CD8-positive, alpha-beta T cell (primary cell): ENCODE measurements at places on chromosomes 2 and 18.

DNA sequence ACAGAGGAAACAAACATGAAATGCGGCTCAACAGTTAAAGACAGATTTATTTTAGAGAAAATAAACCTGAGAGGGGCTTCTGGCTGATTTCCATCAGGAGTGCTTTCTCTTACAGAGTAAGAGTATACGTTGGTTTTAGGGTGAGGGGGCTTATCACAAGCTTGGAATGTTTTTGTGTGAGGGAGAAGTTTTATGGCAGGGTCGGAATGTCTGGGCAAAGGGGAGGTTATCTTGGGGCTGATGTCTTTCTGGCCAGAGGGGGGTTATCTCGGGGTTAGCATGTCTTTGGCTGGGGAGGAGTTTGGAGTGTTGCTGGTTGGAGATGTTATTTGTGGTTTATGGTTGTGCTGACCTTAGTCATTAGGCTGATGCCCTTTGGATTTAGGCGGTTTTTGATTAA, 22.1 kb downstream of the PTRHD1 start:
- no peak for DNase-seq

- no peak for DNase-seq
Measured at GRCh38 chr2:188380280-188380679, 88.6 kb downstream of the GULP1 start.

- no peak for DNase-seq
Measured at GRCh38 chr18:66724664-66725356, 120.9 kb upstream of the CDH19 start.

GRCh38 chr2:111679202-111679601, 204.8 kb downstream of the ANAPC1 start:
- DNase-seq: no peak

GRCh38 chr2:240327566-240327965, 107.9 kb upstream of the GPC1 start:
- no peak for DNase-seq

DNA sequence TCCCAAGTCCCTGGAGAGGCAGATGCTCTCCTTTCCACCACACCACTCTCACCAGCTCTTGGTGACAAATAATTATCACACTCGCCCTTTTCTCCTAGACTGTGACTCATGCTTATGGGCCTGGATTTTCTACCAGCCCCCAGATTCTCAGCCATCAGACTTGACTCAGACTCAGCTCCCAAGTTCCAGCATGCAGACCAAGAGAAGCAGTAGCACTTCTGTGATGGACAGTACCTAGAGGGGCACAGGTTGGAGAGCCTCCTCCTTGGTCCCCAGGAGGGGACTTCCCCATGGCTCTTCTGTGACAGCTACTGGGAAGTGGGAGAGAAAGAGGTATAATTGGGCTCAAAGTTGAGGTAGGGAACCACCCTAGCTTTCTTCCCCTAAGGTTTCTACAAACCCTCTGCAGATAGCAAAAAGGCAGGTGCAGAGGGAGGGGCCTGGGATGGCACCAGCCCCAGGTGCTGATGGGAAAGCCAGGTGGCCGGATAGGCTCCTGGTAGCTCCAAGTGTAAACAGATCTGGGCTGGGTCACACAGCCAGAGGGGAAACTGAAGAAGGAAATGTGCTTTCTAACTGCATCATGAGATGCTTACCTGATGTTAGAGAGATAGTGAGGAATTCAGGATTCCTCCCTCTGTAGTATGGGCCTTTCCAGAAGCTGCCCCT, 4.1 kb downstream of the TCF23 start:
- DNase-seq: no peak

DNA sequence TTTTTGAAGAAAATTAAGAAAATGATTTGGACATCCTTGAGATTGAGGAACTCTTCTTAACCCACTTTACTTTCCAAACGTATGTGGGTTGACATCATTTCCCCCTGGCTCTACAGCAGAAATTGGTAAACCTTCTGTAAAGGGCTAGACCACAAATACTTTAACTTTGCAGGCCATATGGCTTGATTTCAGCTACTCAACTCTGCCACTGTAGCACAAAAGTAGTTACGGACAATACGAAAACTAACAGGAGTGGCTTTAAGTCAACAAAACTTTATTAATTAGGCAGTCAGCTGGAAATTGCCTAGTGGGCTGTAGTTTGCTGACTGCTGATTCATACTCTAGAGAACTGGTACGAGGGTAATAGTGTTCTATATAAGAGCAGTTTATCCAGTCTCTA, 83.2 kb upstream of the DTNB start:
- no peak for DNase-seq

DNA sequence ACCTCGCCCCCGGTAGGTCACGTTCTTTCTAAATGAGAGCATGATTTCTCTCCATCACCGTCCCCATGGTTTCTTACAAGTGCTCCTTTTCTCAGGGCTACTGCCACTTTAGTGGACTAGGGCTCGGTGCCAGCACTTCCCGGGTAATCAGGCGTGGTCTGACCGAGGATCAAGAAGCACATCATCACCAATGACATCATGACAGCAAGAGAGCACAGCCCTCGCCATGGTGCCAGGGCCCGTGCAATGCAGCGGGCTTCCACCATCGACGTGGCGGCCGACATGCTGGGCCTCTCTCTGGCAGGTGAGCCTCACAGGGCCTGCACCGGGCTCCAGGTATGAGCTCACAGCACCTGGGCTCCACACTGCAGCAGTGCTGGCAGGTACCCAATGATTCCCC, 75.2 kb downstream of the INPP4A start:
- no peak for DNase-seq

DNA sequence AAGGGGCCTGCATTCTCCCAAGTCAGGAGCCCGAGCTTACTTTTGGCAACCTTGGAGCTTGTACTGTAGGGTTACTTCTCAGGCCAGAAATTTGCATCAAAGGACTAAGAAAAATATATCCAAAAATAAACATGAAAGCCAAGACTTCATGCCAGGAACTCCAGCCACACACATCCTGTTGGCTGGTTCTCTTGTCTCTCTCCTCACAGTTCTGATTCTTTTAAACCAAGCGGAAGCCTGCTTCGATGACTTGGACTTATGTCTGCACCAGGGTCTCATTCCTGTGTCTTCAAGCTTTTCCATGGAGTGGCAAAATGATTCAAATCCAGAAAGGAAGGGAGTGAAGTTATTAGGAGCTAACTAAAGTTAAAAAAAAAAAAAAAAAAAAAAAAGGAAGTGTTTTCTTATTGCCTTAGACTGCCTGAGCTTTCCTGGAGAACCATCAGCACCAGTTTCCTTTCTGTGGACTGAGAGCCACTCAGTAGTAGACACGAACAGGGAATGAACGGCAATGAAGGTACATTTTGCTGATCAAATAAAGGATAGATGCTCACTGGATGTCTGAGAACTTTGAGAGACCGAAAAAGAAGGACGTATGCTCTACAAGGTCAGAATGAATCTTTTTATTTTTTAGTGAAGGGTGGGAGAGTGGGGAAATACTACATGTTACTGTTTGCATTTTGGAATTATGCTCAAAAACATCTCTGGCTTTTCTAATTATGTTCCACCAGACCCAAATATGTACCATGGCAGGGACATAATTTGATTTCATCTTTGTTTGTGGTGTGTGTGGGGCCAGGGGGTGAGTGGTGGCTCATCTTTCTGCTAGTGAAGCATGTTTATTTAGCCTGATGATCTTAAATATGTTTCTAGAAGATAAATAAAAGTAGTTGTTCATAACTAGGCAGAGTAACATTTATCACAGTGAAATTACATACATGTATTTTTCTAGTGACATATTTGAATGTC, 86.0 kb downstream of the RAPGEF4 start:
- no peak for DNase-seq

- DNase-seq: no peak
Measured at GRCh38 chr2:232532419-232532818, 6.5 kb downstream of the CHRND start.

DNA sequence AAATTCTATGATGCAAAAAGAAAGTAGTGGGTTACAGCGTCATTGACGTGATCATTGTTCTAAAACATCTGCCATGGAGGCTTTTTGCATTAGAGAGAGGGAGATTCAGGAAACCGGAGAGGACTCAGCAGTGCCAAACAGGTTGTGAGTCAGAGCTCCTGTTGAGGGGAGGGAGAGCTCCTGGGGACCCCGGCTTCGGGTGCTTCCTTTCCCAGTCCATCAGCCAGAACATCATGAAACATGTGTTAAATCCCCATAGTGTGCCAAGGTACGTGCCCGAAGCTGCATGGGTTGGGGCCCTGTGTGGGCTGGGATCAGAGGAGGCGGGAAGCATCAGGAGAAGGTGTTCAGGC, 791 bp upstream of the CYRIA start:
- peak; percentile 41 for DNase-seq

DNA sequence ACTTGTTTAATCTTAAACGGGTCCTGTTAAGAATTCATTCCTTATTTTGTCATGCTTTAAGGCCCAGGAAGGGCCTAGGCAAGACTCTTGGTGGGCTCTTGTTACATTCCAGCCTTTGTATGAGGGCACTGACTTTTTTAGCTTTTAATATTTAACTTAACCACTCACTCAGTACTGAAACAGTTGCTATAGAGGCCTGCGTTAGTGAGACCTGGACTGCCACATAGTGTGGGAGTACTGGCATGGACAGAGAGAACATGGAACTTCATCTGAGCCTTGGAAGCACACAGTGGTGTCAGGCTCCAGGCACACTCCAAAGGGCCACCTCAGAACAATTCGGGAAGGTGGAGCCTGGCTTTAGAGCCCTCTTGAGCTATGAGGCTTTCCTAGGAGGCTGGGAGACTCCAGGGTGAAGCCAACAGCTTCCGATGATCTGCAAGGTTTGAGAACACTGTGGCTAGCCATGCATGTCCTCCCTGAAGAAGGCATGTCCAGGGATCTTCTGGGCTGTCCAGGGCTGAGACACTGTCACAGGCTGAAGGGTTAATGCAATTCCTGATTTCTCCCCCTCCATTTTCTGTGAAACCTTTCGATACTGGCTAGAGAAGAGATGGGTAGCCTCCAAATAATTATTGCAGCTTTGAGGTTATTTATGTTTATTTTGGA, 155.4 kb upstream of the ACAA2 start:
- DNase-seq: no peak

DNA sequence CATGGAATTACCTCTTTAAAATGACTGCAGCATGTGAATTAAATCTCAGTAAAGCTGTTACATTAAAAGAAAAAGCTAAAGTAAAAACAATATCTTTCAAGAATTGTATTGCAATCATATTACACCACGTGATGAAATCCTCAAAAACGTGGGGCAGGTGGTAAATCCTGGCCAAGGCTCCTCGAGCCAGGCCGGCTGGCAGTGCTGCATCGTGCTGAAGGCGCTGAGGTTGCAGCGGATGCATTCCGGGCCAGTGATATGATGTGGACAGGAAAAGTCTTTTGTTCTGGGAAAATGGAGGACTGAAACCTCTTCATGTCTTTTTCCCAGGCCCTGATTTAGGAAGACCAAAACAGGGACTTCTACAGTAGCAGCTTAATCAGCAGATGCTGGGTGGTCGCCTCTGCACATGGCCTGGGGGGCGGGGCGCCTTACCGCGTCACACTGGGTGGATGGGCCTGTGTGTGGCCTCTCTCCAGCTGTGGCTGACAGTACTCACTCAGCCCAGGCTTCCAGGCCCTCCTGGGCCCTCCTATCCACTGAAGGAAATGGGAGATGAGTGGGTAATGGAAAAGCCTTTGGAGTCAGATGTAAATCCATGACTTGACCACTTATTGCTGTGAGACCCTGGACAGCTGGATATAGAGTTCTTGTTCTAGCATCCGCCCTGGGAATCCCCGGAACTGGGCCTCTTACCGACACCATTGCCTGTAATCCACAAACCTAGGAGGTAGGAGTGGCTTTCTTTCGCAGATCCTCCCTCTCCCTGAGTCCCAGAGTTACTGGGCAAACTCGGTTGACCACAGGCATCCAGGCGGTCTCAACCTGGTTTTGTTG, 45.1 kb downstream of the PROC start:
- no peak for DNase-seq

GRCh38 chr18:63137999-63138435, 181.6 kb downstream of the BCL2 start:
- no peak for DNase-seq

GRCh38 chr18:67634631-67635338, 118.3 kb upstream of the DSEL start:
- DNase-seq: no peak

- no peak for DNase-seq
Measured at GRCh38 chr18:79939096-79939495, 12.4 kb downstream of the SLC66A2 start.

GRCh38 chr2:160555420-160556071, 61.9 kb upstream of the RBMS1 start:
- no peak for DNase-seq

DNA sequence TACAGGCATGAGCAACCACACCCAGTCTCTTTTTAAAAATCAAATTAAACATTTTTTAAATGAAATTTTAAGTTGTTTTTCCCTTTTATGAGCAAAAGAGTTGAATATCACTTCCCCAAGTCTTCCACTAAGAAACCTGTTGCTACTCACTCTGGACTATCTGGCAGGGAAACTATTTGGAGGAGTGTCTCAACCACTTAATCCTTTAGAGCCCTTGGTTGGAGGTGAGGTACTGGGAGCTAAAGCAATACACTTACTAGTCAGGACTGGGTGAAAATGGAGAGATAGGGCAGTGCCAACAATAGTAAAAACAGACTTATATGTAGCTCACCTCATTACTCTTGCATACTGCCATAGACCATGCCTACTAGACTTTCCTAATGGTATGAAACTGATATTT, 135.5 kb downstream of the RND3 start:
- no peak for DNase-seq

GRCh38 chr2:241750076-241750840, 15.8 kb downstream of the D2HGDH start:
- no peak for DNase-seq

DNA sequence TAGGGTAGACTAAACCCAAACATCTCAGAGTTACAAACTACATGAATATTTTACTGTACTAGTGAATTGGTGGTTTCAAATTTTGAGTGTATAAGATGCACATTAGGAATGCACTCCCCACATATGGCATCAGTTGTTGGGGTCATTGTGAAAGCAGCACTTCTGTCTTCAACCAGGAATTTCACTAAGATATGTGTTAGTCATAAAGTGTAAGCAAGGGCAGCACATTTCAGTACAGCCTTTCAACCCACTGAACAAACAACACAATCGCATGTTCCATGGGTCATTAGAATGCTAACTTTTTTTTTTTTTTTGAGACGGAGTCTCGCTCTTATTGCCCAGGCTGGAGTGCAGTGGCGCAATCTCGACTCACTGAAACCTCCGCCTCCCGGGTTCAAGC, 164.1 kb upstream of the MAP2 start:
- no peak for DNase-seq

- no peak for DNase-seq
Measured at GRCh38 chr2:5723791-5724735, 31.9 kb downstream of the SOX11 start.

- no peak for DNase-seq
Measured at GRCh38 chr2:56713161-56713676, 529.4 kb downstream of the CCDC85A start.

DNA sequence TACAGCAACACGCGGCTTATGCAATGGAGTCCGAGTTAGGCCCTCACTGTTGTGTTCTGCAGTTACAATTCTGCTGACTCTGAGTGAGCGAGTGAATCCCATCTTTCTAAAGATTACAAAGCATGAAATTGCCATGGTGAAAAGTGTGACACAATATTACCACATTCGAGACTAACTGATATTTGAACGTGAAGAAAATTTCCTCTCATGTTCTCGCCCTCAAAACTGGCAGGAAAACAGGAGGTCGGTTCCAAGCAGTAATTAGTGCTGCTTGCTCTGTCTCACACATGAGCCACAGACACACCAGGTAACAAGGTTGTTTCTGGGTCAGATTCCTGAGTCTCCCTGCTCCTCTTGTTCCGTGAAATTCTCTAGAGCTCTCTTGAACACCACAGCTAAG, 93.7 kb upstream of the RIOK3 start:
- DNase-seq: no peak
